Right hindlimb (tissue), 1 donor: ENCODE measurements at places on chromosomes 13 and 19.

DNA sequence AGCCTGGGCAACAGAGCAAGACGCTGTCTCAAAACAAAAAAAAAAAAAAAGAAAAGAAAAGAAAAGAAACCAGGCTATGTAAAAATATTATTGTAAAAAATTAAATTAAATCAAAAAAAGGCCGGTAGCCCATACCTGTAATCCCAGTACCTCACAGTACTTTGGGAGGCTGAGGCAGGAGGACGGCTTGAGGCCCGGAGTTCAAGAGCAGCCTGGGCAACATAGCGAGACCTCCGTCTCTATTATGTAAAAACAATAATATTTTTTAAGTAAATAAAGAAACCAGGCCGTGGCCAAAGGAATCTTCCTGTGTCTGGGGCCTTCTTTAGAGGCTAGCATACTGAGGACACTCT lies 770 bp upstream of the CAPNS1 start:
- DNase-seq: no peak

DNA sequence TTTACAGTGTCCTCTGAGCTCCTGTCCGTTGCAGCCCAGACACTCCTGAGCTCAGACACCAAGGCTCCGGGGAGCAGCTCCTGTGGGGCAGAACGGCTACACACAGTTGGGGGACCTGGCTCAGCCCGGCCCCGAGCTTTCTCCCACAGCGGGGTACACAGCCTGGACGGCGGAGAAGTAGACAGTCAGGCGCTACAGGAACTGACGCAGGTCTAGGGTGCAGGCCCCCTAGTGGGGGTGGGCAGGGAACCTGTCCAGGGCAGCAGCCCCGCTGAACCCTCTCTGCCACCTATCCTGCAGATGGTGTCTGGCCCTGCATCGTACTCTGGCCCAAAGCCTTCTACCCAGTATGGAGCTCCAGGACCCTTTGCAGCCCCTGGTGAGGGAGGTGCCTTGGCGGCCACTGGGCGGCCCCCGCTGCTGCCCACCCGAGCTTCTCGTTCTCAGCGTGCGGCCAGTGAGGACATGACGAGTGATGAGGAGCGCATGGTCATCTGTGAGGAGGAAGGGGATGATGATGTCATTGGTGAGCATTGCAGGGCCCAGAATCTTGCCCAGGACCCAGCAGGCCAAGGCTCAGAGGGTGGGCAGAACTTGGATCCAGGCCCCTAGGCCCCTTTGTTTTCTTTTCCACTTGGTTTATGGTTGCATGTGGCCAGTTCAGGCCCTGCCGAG lies 12.9 kb upstream of the PRR19 start:
- peak; percentile 16 for DNase-seq

DNA sequence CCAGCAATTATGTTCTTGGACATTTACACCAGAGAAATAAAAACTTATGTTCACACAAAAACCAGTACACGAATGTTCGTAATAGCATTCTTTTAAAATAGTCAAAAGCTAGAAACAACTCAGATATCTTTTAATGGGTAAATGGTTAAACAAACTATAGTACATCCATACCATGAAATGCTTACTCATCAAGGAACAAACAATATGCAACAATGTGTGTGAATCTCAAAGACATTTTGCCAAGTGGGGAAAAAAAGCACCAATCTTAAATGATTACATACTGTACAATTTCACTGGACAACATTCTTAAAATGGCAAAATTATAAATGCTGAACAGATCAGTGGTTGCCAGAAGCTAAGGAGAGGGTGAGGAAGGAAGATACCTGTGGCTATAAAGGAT lies 36.6 kb downstream of the MYCBP2 start:
- DNase-seq: no peak

DNA sequence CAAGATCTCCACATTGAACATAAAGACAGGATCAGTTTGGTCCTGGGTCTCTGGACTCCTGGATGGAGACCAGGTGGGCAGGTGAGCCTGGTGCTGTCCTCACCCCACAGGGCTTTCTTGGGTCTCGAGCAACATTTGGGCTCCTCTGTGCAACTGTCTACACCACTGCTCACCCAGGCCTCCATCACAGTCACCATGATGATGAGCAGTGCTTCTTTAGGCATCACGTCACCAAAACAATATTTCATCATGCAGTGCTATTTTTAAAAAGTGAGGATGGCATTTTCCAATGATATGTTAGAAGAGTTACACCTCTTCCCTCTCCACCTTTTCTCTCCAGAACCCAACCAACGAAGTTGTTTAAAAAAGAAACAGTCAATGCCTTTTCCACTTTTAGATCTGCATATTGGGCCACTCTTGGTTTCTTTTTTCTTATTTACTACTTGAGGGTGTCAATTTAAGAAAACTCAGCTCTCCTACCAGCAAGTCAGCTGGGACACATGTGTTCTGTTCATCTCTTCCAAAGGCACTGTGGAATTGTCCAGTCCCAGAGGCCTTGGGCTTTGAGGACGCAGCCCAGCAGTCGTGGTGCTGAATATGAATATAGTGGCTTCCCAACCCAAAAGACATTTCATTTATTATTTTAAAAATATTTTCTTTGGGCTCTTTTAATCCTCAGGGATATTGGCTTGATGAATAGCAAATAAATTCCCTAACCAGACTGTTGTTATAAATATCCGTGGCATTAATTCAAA lies 405.7 kb downstream of the KCNRG start:
- no peak for DNase-seq

GRCh38 chr19:51181377-51181912 lies 39.3 kb downstream of the SIGLEC7 start:
- no peak for DNase-seq

DNA sequence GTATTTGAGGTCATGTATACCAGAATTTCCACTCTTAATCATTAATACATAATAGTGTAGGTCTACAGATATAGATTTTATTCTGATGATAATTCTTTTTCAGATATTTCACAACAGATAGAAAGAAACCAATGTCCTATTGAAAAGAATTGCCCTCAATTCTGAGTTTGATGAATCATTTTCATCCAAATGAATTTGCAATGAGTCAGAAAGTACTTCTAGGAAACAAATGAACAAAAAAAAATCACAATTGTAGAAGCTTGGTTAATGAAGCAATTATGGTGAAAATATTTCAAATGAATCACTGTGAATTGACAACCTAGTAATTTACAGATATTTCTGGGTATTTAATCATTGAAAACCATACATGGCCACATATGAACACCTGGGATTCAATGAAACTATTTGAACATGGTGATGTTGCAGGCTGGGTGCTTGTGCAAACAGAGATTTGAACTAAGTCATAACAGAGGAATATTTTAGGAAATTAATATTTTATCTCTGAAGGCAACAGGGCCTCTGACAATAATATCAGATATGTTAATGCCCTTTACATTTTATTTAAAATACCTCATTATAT lies 360.9 kb downstream of the SLITRK5 start:
- no peak for DNase-seq

GRCh38 chr13:64925284-64925683 lies 2304.9 kb downstream of the PCDH9 start:
- peak; percentile 26 for DNase-seq

DNA sequence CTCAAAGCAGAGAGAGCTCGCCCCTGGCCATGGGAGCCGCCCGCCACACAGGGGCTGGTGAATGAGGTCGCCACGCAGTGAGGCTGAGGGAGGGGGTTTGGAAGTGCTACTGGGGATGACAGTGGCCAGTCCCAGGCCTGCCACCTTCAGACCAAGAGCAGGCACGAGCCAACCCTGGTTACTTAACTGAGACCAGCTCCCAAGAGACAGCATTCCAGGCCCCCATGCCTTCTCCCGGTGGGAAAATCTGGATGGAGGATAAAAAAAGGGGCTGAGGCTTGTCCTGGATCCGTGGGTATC lies 43.3 kb downstream of the RAB20 start:
- no peak for DNase-seq

DNA sequence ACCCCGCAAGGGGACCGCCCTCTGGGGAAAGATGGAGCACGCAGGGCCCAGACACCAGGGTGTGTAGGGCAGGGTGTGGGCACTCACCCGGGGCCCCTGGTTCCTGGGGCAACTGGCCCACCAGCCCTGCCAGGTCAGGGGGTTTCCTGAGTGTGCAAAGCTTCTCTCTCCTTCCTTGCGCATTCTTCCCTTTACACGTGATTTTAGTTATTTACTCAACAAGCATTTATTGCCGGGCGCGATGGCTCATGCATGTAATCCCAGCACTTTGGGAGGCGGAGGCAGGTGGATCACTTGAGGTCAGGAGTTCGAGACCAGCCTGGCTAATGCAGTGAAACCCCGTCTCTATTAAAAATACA lies 20.4 kb downstream of the PRR36 start:
- no peak for DNase-seq

- no peak for DNase-seq
Observed at GRCh38 chr19:29260477-29261317, 47.7 kb upstream of the UQCRFS1 start.

GRCh38 chr19:1438933-1439354 lies 748 bp downstream of the RPS15 start:
- DNase-seq: no peak

DNA sequence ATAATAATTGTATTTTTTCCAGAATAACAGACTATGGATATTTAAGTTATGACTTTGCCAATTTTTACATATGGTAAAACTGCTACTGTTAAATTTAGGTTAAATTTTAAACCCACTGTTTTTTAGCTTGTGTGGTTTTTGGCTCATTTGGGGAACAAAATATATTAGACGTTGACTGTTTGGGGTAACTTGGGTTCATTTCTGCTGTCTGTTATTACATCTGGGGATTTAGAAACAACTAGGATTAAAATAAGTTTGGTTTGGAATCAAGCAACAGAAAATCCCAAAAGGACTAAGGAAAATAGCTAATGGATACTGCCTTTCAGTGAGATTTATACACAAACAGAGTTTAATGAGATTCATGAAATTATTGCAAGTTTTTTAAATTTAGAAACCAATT lies 92.9 kb downstream of the ZNF100 start:
- DNase-seq: no peak

- no peak for DNase-seq
Observed at GRCh38 chr19:2308114-2308556, at the start of gene LINGO3. LINGO3 (minus strand) TSS chr19:2308154; CDS start chr19:2291776, 16,378 bp downstream.

DNA sequence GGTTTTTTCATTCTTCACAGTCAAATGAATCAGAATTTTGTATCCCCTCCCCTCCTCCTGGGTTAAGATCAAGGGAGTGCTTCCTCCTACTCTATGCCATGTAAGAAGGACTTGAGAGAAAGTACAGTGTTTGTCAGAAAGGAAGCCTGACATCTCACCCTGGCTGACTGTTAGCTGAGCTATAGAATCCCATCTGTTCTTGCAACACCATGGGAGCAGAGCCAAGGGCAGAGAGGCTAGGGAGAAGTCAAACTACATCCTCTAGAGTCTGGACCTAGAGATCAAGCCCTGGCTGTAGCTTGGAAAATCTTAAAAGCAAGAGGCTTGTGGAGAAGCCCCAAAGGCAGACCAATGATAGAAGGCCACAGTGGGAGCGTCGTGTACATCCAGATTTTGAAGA lies 145.9 kb downstream of the OLFM4 start:
- peak; percentile 25 for DNase-seq

DNA sequence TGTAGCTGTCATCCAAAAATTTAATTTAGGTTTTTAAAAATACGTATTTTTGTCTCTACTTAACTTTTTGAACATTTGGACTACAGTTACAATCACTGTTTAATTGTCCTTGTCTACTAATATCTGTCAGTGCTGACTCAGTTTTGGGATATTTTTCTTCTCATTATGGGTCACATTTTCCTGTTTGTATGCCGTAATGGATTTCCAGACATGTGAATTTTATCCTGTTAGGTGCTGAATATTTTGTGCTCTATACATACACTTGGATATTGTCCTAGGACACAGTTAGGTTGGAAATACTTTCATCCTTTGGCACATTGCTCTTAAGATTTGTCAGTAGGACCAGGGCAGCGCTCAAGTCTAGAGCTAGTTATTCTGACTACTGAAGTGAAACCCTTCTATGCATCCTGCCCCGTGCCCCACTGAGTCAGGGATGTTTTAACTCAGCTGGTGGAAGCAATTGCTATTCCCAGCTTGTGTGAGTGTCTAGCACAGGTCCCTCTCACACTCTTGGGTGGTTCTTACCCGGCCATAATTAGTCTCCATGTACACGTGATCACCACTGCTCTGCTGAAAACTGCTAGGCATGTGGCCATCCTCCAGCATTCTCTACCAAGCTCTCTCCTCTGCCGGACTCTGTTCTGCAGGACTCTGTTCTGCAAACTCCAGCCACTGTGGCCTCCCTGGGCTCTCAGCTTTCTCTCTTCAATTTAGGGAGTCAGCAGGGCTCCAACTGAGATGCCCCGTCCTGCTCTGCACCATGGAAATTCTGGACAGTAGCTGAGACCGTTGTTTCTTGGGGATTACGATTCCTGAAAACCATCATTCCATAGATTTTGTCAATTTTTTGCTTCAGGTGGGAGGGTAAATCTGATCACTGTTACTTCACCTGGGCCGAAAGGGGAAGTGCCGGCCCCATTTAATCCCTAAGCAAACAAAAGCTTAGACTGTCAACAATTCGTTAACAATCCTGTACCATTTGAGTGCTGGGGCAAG lies 11.1 kb downstream of the PROZ start:
- no peak for DNase-seq

GRCh38 chr19:55461974-55462626 lies 658 bp upstream of the ISOC2 start:
- no peak for DNase-seq

DNA sequence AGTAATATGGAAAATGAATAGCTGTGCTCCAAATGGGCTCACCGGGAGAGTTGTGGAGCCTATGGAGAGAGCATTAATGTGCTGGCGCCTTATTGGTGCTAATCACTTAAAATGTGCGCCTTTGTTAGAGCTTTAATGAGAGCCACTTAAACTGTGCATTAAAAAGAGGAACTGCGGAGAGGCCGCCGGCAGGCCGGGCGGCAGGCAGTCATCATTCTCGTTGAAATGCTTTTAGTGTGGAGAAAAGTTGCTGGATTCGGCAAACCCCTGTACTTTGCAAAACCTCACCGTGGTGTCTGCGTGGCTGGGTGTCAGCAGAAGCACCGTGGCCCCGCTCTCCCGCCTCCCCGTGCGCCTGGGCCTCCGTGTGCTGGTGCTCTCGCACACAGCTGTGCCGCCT lies 105.5 kb downstream of the KDM4B start:
- no peak for DNase-seq

- no peak for DNase-seq
Observed at GRCh38 chr19:48496959-48497727, 14.5 kb downstream of the LMTK3 start.

GRCh38 chr19:41528106-41528505 lies 47.9 kb upstream of the CEACAM21 start:
- no peak for DNase-seq

GRCh38 chr13:20035130-20035529 lies 76.6 kb downstream of the ZMYM2 start:
- no peak for DNase-seq

DNA sequence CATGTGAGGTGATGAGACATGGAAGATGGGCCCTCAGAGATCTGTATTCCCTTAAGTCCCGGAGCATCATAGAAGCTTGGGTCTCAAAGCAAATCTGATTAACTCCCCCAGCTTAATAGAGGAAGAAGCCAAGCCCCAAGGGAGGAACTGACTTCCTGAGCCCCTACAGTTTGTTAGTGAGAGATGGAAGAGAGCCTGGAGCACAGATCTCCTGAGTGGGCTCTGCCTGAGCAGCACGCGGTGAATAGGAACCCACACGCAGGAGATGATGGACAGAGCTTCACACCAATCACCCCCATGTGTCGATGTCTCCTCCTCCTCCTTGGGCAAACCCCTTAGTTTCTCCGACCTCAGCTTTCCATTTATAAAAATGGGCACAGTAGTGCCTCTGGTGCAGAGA lies 50.1 kb upstream of the ATP12A start:
- no peak for DNase-seq
